ENCODE measurements at places on chromosomes 3 and 15.

DNA sequence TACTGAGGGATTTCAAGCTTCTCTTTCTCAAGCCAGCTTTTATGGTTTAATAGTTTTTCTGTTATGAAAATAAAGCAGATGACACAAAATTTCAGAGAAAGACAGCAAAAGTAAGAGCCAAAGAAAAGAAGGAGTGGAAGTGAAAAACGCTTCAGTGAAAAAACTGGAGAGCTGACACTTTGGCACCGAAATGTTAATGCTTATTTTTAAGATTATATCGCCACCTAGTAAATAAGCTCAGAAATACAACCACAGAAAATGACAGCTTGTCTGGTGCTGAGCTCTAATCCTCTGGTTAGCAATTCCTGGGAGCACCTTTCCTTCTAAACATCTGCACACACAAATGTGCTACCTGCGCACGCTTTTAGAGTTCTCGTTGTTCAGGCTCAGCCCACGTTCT lies 101.6 kb downstream of the ZPLD1 start:
- peak; percentile 4 for DNase-seq

DNA sequence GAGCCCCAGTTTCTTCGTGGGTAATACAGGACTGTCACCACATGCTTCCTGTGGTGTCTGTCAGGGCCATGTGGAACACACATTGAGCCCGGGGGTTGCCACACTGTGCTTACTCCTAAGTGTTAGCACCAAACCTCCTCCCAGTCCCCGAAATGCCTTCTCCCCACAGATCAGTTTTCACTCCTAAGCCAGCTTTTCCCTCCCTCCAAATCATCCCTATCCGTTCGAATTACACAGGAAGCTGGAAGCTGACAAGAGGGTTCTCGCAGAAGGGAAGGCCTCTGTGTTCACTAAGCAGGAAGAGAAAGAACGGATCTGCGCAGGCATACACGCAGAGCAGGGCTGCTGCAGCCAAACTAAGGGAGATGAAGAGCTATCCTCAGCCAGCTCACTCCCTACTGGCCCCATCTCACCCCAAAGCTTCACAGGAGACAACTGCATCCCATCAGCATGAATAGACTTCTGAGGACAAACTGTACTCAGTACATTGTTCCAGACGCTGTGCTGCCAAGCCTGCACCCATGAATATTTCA lies 32.3 kb downstream of the XXYLT1 start:
- no peak for DNase-seq

DNA sequence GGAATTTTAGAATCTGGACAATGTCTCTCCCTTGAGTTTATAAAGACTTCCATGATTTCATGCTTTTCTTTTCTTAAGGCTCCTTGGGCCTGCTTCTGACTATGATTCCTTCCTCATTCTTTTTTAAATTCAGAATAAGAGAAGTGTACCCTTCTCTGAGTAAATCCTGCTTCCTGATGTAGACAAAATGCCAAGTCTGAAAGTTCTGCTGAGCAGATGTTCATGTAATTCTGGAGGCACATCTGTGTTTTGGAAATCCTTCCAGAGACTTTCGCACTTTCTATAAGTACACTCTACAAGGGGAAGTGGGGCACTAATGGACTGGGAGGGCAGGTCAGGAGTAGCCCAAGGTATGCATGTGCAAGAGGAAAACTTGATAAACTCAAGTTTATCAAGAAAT lies 24.8 kb downstream of the TPM1 start:
- no peak for DNase-seq

DNA sequence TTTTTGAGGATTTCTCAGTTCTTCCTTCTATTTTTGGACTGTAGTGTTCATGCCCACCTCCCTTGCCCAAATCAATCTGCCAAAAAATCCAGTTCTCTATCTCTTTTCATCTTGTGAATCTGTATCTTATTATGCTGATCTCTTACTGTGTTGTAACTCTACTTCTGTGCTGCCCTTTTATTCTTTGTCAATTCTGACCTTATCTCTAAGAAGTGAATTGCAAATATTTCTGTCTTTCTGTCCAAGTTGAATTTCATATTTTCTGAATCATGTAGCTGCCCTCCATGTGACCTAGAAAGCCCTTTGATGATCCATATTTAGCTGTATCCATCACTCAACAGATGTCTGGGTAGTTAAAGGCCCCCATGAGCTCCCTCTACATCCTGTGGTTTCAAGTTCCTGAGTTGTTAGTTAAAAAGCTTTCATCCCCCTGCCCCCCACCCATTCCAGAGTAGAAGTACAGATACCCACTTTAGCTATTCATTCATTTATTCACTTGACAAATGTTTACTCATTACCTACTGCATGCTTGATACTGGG lies 33.6 kb upstream of the ETV5 start:
- no peak for DNase-seq

GRCh38 chr15:36757189-36757814 lies 177.9 kb downstream of the CDIN1 start:
- no peak for DNase-seq

- DNase-seq, result no peak
Observed at GRCh38 chr15:48876057-48876456, 1.9 kb upstream of the EID1 start.

- peak; percentile 32 for DNase-seq
Observed at GRCh38 chr15:92846741-92847140, 53.4 kb upstream of the CHD2 start.

DNA sequence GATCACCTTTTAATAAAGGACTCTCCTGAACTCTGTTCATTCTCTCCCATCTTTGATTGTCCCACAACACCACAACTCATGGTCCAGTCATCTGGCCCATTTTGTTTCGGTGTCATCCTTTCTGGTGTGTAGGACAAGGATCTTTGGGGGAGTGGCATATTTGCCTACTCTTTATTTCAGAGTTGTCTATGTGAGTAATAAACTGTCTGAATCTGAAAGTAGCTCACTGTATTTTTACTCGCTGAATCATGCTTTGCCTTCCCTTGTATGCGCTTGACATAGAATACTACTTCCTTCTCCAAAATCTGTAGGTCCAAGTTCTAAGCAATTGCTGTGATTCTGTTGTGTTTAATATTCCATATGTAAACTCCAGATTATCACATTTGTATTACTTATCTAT lies 29.9 kb upstream of the NOX5 start:
- DNase-seq, result no peak

- no peak for DNase-seq
Observed at GRCh38 chr3:46163556-46164041, 44.5 kb downstream of the CCR1 start.

- DNase-seq, result peak; percentile 20
Observed at GRCh38 chr3:50671331-50671730, 3.4 kb upstream of the DOCK3 start.

GRCh38 chr3:37498126-37499039 lies 324.0 kb upstream of the LRRFIP2 start:
- no peak for DNase-seq

- peak; percentile 21 for DNase-seq
Observed at GRCh38 chr3:39000008-39000450, 51.7 kb downstream of the SCN11A start.

GRCh38 chr3:124424396-124424795 lies 305.9 kb upstream of the UMPS start:
- no peak for DNase-seq

- DNase-seq, result no peak
Observed at GRCh38 chr3:196220587-196220986, 4.3 kb downstream of the SLC51A start.

- DNase-seq, result no peak
Observed at GRCh38 chr3:196619223-196619622, 20.3 kb upstream of the NRROS start.

GRCh38 chr3:119794971-119795612 lies 13.2 kb downstream of the NR1I2 start:
- DNase-seq, result no peak

DNA sequence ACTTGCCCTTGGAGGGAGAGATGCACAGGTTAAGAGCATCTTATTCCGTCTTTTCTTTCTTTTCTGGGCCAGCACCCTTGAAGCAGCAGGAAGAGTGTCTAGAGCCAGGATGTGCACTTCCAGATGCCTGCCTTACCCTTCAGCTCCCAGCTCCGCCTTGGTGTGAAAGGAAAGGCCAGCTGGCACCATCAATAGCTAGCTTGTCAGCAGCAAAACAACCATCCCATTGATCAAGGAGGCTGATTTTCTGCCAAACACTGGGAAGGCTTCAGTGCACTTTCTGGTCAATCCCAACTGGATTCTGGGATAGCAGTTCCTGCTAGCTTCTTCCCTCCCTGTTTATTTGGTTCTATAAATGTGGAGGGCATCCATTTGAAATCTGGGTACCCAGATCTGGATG lies 110.9 kb upstream of the GALNT15 start:
- DNase-seq, result no peak

- no peak for DNase-seq
Observed at GRCh38 chr3:105030211-105030610, 336.5 kb upstream of the ALCAM start.

DNA sequence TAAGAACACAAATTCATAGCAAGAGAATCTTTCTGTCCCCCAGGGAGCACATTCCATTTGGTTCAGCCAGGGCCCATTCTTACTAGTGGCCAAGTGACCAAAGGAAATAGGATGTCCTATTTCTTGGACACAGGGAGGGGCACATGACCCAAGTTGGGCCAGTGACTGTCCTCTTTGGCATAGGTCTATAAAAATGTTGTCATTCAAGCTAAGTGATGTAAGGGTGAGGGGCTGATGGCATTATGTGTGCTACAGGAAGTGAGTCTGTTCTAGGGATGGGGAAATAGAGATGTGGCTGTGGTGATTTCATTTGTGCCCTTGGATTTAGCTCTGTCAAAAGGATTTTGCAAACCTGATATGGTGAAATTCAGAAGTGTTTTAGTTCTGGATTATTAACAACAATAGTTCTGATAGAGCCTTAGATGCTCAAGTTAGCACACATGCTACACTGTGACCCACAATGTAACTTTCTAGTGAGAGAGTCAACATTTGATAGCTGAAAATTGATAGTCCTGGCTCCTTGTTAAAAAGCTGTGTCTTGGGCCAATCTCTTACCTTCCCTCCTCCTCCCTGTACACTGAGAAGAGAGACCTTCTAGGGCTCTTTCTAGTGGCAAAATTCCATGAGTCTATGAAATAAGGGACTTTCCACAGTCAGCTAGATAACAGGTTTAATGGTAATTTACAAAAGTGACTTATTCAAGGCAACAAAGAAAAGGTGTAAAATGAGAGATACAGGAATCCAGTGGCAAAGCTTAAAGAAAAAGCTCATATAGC lies 117.2 kb downstream of the THRB start:
- DNase-seq, result no peak

- DNase-seq, result no peak
Observed at GRCh38 chr15:29544513-29545128, 275.0 kb upstream of the NSMCE3 start.

- DNase-seq, result peak; percentile 84
Observed at GRCh38 chr15:90154861-90155626, 46.1 kb upstream of the SEMA4B start.

DNA sequence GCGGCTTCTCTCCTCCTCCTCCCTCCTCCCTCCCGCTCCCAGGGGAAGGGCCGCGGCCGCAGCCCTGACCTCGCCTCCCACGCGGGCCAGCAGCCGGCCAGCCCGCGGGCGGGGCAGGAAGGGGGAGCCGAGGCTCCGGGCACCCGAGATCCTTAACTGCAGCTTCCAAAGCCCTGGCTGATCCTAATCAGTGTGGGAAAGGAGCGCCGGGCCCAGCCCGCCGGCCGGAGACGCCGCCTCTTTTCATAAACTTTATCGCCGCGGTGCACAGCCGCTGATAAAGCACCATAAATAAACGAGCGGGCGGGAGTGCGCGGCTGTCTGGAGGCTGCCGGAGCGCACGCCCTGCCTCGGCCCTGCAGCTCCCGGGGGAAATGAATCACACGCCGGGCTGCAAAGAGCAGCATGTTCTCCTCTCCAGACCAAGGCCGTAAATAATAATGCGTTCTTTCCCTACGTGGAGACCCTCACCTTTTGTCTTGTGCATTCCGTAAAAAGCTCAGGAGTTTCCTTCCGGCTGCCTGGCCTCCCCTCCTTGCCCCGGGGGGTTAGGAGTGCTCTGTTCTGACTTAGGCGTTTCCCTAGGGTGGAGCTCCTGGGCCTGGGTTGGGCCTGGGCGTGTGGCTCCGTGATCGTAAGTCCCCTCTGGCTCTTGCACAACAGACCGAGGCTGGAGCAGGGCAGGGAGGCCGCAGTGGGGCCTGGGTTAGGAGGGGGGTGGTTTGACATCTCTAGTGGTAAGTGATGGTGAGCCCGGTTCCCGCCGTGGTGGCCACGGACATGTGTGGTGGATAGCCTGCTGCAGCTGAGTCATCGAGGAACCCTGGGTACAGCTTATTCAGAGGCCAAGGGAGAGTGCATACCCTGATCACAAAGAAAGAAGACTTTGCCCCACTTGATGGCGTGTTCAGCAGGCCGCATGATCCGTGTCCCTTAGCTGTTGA lies 132.6 kb upstream of the HES1 start:
- DNase-seq, result peak; percentile 47

DNA sequence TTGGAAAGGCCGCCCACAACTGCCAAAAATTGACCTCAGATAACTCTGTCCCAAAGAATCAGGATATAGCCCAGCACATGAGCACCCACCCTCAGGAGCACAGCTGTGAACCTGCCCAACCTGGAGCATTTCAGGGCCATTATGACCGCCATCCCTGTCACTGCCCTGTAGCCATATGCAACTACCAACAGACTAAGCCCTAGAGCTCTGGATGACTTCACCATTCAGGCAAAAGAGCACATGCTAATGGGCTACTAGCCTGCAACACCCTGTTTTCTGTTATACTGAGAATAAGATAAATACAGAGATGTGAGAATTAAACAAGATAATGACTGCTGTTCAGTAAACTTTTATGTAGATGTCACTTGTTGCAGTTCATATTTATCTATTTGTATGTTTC lies 45.0 kb downstream of the TXNRD3 start:
- no peak for DNase-seq

DNA sequence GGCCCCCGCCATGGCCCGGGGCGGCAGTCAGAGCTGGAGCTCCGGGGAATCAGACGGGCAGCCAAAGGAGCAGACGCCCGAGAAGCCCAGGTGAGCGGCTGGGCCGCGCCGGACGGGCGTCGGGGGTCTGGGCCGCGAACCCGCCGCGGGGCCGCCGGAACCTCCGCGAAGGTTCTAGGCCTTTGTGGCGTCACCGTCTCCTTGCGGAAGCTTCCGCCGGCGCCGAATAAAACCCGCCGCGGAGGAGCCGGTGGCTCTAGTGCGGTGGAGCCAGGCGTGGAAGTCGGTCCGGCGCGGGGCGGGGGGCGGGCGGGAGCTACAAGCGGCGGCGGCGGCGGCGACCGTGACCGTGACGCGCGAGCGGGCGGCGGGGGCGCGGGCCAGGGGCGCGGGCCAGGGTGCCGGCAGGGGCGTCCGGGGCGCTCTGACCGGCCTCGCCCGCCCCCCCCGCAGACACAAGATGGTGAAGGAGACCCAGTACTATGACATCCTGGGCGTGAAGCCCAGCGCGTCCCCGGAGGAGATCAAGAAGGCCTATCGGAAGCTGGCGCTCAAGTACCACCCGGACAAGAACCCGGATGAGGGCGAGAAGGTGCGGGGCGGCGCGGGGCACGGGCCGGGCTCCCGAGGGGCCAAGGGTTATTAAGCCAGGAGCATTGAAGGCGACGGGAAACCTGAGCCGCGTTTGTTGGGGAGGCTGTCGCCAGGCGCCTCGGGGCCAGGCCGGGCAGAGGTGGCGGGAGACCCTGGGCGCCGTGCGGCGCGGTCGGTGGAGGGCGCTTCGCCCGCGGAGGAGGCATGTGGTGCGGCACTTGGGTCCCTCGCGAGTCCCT lies at the start of gene DNAJA4:
Gene DNAJA4, plus strand, starts transcription at position 259 of the 833 bp plus-strand sequence. Its CDS starts 202 bp downstream, at position 461.
- DNase-seq, result no peak

Measured in AG04450 (cell line).